ENCODE measurements at places on chromosomes 12 and 14. TPM values are rescaled to one million over a fixed set of nuclear protein-coding genes. Genes with fewer than 3 reads are reported as not detected.

DNA sequence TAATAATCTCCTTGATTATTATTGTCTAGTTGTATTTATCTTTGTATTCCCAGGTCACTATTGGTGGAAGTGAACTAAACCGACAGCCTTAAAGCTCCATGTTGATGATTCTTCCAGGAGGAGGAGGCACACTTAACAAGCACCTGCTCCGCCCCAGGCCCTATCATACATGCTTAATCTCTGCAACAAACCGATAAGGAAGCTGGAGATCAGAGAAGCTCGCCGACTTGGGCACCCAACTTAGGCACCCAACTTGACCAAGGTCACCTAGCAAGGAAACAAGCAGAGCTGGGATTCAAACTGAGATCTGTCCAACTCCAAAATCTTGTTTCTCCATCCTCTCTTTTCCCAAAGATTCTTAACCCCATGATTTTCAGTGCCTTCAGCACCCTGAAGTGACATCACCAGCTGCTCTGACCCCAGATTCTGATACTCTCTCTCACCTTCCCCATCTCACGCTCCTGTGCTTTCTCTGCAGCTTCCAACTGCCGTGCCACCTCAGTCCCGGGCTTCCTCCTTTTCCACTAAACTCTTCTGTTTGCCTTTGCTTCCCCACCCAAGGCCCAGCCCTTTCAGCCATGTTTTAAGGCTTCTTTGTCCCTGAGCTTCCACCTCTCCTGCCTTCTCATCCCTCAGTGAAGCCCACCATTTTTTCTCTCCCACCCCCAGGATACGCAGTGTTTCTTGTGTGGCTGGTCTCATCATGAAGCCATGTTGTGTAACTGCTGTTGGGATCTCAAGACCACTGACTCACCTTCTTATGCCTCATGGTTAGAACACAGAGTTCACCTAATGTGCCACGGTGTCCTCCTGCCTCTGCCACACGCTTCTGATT lies 6.6 kb upstream of the KRT18 start:
- DNase-seq: no peak

- DNase-seq: no peak
Measured at GRCh38 chr14:74563233-74563585, 48.8 kb downstream of the LTBP2 start.

DNA sequence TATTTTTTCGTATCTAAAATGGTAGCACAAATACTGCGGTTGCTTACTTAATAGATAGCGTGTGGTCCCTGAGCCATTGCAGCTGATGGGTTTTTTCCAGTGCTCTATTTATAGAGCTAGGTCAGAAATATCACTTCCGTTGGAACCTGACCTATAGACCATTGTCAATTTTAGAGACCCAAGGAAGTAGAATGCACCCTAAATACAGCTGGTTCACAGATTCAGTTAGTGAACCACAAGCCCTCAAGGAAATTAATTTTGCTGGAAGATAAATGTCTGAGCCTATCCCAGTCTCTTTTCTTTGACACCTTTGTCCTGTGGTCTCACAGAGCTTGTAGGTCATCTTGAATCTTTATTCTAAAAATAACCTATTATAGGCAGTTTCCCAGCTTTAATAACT lies 391.0 kb downstream of the ZFP36L1 start:
- no peak for DNase-seq

DNA sequence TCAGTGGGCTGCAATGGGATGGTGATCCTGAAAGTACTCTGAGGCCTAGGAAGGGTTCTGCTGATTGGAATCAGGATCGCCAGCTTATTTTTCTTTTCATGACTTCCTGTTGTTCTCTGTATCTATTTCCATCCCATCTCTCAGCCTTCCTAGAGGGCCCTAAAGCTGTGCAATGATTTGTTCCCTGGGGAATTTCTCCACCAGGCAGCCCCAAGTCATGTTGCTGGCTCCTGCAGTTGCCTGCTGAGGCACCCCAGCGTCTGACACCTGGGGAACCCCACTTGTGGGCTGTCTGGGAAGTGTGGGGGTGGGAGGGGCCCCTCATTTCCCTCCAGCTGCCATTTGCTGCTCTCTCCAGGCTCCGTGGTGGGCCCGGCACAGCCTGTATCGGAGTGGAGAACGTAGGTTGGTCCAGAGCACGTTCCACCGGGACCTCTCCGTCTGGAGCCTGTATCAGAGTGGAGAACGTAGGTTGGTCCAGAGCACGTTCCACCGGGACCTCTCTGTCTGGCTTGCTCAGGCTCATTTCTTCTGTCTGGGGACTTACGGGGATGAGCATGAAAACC lies 138.3 kb downstream of the TSPAN9 start:
- DNase-seq: no peak

CISTR gene
- total RNA-seq: not detected

MYF6 gene
- total RNA-seq: not detected

GRCh38 chr12:50572760-50573159 lies 68.0 kb downstream of the DIP2B start:
- DNase-seq: no peak

STAT2 gene
- total RNA-seq: 81.9 TPM
